Nephron progenitor cell (in vitro differentiated cells): ENCODE measurements at places on chromosomes 11 and 22.
A peak's percentile ranks its signal among the peaks of the same experiment; 100 is the strongest.

DNA sequence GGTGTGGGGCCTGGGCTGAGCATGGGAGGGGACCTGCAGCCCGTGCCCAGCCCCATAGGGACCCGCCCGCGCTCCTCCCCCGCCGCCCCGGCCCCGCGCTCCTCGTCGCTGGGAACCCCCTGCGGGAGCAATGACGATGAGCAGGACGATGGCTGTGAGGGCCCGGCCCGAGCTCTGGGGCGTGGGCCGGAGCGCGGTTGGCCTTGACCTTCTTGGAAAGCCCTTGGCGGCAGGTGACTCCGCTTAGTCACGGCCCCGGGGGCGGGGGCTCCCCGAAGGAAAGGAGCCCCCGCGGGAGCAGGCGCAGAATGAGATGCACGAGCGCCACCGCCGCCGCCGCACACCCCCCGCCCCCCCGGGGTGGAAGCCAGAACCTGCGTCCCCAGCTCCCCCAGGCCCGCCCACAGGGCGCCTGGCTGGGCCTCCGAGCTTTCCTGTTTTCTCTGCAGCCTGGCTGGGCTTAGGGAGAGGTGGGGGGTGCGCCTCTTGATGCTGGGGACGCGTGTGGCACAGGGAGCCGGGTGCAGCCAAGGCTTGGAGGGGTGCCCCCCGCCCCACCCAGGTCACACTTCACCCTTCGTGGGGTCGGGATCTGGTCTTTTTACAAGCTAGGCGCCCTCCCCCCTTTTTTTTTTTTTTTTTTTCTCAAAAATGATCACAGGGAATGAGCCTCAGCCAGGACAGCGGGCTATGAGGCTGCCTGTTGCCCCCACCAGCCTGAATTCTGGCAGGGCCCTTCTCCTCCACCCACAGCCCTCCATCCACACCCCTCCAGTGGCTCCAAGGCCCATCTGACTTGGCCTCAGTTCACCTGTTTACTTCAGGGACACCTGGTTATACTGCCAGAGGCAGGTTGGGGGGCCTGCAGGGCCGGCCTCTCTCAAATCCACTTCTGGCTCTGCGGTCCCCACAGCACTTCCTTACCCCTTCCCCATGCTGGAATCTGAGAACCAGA, 17.9 kb downstream of the CRELD2 start:
- peak; percentile 62 for DNase-seq

GRCh38 chr22:42625416-42625815, 10.7 kb upstream of the POLDIP3 start:
- DNase-seq = no peak

GRCh38 chr22:43976861-43977795, 21.9 kb downstream of the SAMM50 start:
- DNase-seq = no peak

GRCh38 chr11:44863231-44863630, 87.5 kb downstream of the TP53I11 start:
- no peak for DNase-seq

DNA sequence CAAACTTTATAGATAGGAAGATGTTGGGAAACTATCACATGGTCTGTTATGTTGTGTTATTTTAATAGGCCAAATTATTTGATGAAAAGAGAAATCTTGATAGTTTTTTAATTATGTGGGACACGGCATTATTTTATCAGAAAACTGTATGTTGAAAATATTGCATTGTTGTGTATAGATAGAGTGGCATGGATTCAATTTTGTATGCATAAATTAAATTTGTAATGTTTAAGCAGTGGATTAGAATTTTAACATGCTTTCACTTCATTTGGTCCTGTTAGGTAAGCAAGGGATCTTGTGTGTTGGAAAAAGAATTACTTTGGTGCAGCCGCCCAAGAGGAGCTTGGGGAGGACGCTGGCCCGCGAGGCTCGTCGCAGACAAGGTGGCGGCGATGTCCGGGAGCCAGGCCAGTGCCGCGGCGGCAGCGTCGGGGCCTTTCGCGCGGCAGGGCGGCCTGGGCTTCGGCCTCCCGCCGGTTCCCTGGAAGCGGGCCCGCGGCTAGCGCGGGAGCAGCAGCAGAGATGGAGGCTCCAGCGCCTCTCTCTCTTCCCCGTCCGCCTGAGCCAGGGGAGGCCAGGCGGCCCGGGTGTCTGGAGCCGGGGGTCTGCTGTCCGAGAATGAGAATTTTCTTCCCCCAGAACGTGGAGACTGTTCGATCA, 82.7 kb downstream of the GGT1 start:
- DNase-seq = no peak

GRCh38 chr11:50080256-50080655, 47.6 kb downstream of the OR4C45 start:
- DNase-seq = no peak

DNA sequence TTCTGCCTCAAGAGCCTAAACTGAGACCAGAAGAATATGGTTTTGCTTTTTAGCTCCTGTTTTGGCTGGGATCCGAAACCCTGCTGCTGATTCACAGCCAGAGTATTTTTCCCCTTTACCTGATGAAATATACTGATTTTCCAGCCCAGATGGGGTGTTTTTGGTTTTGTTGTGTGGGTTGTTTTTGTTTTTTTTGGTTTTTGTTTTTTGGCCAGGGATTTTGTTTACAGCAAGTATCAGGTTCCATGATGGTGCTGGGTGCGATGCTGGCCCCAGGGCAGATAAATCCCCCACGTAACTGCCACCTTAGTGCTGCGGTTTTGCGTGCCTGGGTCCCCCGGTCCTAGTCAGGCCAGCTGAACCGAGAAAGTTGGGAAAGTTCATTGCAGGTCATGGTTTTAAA, 103.7 kb downstream of the ZBTB16 start:
- DNase-seq = no peak

DNA sequence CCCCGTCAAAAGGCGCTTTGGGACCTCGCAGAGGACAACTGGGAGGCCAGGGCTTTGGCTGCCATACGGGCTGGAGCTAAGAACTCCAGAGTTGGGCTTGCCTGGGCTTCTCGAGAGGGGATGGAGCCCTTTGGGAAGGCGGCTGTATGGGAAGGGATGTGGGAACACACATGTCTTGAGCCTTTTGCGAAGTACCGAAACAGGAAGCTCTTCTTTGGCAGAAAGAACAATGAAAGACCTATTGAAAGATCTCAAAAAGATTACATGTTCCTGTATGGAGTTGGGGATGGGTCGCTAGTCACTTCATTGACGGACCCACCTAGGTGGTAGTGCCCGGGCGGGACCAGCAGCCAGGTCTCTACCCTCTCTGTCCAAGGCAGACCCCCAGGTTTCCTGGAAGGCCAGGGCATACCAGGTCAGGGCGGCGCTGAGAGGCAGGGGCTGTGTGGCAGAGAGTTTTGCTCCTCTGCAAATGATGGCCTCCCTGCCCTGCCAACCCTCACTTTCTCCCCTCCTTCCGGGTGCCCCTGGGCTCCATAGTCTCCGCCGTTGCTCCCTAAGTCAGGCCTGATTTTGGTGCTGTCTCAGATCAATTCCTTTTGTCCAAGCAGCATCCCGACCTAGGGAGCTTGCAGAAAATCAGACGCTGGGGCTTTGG, 1.0 kb downstream of the ST14 start:
- DNase-seq = no peak

DNA sequence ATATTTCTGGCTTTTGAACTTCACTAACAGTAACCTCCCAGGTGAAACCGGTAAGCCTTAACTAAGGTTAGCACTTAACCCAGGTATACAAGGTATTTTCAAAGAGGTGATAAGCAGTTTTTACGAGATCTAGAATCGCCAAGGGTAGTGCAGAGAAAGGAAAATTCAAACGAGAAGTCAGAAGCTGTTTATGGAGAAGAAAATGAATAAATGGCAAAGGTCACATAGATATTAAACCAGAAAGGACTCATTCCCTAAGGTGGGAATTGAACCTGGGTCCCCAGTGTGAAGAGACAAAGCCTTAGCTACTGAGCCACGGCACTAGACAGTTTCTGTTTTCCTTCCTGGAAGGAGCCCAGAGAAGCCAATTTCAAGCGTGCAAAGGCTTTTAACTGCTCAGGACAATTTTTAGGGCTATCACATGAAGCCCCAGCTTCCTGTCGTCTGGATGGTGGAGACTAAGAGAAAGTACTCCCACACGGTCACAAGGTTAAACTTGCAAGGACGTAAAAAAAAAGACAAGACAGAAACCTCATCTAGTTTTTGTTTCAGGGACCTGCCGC, 5.7 kb upstream of the C1QTNF6 start:
- DNase-seq = peak; percentile 51

GRCh38 chr11:88579466-88579865, 241.9 kb upstream of the CTSC start:
- no peak for DNase-seq

- DNase-seq = no peak
Measured at GRCh38 chr11:116715383-116715782, 57.4 kb downstream of the BUD13 start.

DNA sequence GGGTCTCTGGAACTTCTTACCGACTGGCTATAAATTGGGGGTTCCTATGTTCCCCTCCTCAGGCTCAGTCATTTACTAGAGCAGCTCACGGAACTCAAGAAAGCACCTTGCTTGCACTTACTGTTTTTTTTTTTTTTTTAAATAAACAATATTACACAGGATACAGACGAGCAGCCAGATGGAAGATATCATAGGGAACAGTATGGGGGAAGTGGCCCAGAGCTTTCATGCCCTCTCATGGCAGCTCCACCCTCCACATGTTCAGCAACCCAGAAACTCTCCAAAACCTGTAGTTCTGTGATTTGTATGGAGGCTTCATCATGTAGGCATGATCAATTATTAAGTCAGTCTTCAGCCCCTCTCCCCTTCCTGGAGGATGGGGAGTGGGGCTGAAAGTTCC, 7.5 kb downstream of the UVRAG start:
- DNase-seq = no peak
